Head of caudate nucleus (tissue), 42 donors: ENCODE measurements at places on chromosomes 11 and 22.

- no peak for DNase-seq
These were observed 393.5 kb downstream of the TENM4 start for GRCh38 chr11:79047321-79047720.

GRCh38 chr11:103215812-103216211 is 106.6 kb downstream of the DYNC2H1 start:
- no peak for DNase-seq

DNA sequence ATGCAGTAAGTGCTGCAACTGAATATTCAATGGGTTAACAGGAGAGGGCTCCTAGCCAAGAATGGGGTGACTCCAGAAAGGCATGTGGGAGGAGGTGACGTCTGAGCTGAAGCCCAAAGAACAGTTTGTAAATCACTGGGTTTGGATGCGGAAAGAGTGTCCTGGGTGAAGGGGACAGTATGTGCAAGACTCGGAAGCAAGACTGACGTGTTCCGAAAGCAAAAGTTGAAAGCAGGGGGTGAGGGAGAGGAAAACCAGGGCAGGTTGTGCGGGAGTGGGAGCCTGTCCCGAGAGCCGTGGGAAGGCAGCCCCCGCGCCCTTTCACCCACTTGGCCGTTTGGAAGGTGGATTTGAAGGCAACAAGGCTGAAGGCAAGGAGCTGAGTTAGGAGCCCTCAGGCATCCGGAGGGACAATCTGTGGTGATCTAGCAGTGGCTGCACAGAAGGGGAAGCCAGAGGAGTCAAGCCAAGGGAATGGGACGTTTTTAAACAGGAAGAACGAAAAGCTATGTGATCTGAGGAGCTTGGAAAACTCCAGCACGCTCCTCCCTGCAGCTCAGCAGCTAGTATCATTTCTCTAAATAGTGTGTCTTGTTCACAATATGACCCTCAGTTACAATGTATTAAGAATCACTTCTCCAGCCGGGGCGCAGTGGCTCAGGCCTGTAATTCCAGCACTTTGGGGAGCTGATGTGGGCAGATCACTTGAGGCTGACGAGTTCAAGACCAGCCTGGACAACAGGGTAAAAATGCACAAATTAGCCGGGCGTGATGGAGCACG is 7.7 kb downstream of the SLC25A18 start:
- peak; percentile 53 for DNase-seq

DNA sequence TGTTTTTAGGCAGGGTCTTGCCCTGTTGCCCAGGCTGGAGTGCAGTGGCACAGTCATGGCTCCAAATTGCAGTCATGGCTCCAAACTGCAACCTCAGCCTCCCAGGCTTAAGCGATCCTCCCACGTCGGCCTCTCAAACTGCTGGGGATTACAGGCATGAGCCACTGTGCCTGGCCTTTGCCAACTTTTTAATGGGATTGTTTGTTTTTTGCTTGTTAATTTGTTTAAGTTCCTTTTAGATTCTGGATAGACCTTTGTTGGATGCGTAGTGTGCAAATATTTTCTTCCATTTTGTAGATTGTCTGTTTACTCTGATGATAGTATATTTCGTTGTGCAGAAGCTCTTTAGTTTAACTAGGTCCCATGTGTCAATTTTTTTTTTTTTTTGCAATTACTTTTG is 10.0 kb upstream of the SCGB1D1 start:
- no peak for DNase-seq

GRCh38 chr11:9616858-9617257 is 43.4 kb downstream of the WEE1 start:
- no peak for DNase-seq

- DNase-seq = no peak
These were observed 6.4 kb downstream of the ELFN2 start for GRCh38 chr22:37420686-37421467.

GRCh38 chr11:62889126-62889483 is 8.4 kb downstream of the SLC3A2 start:
- no peak for DNase-seq

- DNase-seq = no peak
These were observed 781 bp downstream of the ANO9 start for GRCh38 chr11:441043-441417.

DNA sequence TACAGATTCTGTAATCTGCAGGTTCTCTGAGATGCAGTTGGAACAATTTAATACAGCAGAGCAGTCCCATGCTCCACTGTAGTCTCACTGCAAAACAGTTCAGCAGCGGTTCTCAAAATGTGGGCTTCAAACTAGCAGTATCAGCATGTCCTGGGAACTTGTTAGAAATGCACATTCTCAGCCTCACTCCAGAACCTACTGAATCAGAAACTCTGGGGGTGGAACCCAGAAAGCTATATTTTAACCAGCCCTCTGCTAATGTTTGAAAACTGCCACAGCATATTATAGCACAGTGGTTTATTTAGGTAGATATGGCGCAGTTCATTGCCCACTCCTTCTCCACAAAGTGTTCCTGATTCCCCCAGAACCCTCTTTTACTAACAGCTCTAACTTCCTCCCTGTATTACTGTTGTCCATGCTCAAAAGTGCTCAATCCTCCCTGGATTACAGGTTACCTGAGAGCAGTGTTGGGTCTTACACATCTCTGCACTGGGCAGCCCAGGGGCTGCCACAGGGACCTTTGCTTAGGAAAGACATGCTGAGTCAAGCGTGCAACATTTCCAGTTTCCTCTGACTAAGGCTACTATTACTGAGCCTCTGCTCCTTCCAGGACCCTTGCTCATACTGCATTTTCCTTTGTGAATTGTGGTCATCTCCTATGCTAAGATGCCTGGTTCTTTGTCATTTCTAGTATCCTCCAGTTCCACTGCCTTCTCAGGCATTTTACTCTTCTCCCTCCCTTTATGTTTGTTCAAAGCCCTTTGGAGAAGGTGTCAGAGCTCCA is 7.7 kb upstream of the DGAT2 start:
- no peak for DNase-seq

DNA sequence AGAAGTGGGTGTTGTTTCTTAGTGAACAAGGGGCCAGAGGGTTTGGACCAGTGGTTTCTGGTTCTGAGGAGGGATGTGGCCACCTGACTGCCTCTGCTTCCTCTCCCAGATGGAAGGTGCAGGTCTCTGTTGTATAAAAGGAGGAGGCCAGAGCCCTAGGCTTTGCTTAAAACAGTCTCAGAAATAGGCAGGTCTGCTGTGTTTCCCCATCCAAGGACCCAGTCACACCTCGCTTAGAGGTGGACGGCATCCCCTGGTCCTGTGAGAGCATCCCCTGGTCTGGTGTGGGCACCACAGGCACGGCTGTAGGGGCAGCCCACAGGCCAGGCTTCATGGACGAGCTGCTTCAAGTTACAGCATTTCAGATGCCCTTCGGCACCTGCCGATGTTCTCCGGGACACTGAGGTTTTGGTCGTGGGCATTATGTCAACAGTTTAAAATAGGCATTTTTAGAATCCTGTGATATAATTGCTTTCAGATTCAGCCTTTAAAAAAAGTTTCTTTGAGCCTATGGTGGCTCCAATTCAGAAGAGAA is 45.7 kb upstream of the SHANK2 start:
- no peak for DNase-seq

- no peak for DNase-seq
These were observed 243.7 kb downstream of the BRD1 start for GRCh38 chr22:49583886-49584505.

DNA sequence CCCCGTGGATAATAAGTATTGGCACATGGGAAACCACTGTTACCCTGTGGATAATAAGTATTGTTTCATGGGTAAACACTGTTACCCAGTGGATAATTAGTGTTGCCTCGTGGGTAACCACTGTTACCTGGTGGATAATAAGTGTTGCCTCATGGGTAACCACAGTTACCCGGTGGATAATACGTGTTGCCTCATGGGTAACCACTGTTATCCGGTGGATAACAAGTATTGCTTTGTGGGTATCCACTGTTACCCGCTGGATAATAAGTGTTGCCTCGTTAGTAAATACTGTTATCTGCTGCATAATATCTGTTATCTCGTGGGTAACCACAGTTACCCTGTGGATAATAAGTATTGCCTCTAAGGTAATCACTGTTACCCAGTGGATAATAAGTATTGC is 25.5 kb upstream of the NXPE4 start:
- no peak for DNase-seq

DNA sequence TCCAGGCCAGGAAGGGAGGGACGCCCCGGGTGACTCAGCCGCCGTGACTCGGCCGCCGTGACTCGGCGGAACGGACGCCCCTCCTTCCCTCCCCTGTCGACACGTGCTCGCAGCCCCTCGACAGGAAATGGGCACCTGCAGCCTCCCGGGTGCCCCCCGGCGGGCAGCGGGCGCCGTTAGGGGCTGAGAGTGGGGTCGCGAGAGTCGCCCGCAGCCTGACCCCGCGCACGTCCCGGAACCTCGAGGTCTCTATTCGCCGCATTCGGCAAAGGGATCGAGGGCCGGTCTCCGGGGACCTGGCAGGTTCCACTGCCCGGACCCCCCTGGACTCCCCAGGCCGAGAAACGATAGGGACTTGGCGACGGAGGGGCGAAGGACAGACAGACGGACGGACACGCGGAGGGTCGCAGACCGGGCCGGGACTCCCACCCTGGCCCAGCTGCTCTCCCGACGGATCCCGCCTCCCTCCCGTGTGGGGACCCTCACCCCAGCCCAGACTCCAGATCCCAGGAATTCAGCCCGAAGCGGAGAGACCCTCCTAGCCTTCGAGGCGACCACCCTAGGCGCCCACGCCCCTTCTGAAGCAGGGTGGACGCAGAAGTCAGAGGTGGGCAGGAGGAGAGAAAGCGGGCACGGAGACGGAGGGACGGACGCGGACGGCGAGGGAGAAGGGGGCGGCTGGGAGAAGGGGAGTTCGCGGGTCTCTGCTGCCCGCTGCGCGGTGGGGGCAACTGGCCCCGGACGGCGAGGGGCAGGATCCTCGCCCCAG is 648 bp downstream of the FOSL1 start:
- DNase-seq = no peak

DNA sequence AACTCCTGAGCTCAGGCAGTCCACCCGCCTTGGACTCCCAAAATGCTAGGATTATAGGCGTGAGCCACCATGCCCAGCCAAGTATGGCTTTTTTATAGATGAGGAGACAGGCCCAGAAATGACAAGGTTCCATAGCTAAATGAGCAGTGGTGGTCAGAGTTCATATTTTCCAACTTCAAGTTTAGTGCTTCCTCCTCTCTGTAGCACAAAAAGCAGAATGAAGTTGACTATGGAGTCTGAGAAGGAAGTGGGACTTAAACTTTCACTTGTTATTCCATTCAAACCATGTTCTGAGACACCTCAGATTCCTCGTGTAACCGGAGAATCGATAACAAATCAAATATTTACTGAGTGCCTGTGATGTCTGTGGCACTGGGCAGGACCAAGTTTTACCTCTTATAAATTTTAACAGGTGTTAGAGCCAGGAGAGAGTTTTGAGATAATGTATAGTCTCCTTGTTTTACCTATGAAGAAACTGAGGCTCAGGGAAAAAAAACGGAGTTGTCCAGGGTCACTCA is 3.0 kb downstream of the LIMK2 start:
- DNase-seq = no peak

- DNase-seq = no peak
These were observed 55.0 kb downstream of the CASP12 start for GRCh38 chr11:104843150-104843836.

DNA sequence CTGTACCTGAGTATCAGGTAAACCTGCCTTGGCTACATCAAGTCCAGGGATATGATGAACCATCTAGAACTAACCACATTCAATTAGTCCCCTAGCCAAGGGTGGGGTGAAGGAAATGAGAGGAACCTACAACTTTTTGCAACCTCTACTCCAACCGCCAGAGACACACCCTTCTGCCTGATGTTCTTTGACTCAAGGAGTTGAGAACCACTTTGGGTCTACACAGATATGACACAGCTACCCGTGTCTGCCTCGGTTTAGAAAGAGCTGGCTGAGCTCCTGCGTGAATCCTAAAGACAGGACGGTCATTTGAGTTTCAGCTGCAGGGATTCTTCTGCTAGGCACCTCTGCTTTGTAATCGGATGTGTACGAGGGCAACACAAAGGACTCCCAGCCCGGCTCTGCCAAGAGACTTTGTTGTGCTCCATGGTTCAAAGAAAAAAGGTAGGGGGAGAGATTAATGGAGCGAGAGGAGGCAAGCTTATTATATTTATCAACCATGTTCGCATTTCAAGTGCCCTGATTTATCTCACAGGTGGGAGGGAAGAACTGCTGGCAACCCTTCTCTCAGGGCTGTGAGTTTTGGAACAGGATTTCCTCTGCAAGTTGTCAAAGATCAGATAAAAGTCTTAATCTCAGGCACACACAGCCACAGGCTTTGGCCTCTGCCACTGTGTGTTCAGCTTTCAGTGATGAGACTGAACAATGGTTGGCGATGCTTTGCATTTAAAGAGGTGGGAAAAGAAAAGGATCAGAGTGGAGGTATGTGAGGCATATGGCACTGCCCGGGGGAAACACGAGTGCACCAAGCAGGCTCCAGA is 35.1 kb downstream of the FLI1 start:
- DNase-seq = no peak
